Activated CD4-positive, alpha-beta T cell treated with anti-CD3 and anti-CD28 coated beads for 24 hours (primary cell): ENCODE measurements at places on chromosomes 16 and 17.

GRCh38 chr16:48824271-48824670, 214.3 kb upstream of the N4BP1 start:
- no peak for DNase-seq

DNA sequence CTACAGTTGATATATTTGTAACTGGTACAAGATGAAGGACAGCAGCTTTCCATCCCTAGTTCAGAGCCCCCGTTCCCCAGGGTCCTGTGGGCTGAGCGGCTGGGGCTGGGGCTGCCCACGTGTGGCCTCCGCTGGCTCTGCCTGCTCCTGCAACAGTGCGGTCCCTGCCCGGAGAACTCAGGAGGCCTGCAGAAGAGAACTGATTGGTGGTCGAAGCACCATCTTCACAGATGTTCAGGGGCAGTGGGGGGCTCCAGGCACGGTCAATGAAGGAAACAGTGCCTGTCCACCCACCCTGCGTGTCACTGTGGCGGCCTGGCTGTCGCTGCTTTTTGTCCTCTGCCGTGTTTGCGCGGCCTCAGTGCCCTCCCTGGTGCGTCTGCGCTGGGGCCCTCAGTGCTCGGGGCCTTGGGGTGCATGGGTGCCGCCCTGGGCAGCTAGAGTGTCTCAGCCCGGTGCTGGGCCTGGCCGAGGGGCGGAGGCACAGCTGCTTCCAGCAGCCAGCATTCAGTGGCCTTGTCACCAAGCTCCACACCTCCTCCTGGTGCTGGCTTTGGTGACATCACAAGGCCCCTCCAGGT, 4.2 kb upstream of the NUDT16L1 start:
- DNase-seq: no peak

DNA sequence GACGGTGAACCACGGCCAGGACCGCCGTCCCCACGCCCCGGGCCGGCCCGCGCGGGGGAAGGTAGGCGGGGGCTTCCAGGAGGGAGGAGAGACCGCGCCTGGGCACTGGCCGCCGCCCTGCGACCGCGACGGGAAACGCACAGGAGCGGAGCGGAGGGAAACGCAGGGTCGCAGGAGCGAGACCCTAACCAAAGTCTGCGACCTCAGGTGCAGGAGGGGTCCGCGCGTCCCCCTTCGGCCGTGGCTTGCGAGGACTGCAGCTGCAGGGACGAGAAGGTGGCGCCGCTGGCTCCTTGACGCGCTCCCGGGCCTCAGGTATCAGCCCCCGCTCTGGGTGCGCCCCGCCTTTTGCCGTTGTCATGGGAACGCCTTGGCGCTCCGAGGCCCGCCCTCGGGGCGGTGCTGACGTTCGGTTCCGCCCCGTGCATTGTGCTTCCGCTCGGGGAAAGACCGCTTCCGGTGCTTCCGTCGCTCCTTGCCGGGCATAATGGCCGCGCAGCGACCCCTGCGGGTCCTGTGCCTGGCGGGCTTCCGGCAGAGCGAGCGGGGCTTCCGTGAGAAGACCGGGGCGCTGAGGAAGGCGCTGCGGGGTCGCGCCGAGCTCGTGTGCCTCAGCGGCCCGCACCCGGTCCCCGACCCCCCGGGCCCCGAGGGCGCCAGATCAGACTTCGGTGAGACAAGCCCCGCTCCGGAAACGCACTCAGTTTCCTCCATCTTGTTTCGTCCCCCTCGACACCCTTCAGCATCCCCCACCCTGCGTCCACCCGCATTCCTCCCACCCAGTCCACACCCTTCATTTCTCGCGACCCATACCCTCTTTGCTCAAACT, at the start of gene OVCA2:
TSS of gene OVCA2 (plus strand) at position 462 of the 829 bp plus-strand sequence. CDS start at position 488, 26 bp downstream.
- peak; percentile 97 for DNase-seq

- no peak for DNase-seq
Observed at GRCh38 chr17:34391241-34391640, 28.2 kb upstream of the CCL1 start.

DNA sequence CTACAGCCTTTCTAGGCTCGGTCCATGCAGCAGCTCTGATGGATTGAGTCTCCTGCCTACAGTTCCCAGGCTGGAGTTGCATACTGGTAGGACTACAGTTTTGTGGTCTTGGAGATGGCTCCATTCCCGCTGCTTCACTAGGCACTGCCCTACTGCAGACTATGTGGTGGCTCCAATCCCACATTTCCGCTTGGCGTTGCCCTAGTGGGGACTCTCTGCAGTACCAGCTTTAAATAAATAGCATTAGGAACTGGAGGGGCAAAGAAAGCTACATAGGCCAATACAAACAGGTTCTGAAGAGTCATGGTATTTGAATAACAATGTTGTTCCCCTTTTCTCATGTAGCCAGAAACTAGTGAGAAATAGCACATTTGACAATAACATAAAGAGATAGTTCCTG, 5.4 kb upstream of the GOSR2 start:
- DNase-seq: no peak
